ENCODE measurements at places on chromosomes 12 and 14.

DNA sequence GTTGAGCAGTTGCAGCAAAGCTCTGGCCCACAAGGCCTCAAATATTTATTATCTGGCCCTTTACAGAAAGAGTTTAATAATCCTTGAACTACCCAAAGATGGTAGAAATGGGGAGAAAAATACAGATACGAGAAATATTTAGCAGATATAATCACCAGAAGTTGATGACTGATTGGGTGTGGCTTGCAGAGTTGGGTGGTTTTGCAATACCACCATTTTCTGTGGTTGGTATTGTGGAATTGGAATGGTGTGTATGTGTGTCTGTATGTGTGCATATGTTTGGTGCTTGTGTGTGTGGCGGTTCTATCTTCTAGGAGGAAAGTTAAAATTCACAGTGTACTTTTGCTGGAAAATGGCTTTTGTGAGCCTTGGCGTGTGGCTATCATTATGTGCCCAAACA lies 85.4 kb upstream of the MANSC4 start:
- no peak for DNase-seq

DNA sequence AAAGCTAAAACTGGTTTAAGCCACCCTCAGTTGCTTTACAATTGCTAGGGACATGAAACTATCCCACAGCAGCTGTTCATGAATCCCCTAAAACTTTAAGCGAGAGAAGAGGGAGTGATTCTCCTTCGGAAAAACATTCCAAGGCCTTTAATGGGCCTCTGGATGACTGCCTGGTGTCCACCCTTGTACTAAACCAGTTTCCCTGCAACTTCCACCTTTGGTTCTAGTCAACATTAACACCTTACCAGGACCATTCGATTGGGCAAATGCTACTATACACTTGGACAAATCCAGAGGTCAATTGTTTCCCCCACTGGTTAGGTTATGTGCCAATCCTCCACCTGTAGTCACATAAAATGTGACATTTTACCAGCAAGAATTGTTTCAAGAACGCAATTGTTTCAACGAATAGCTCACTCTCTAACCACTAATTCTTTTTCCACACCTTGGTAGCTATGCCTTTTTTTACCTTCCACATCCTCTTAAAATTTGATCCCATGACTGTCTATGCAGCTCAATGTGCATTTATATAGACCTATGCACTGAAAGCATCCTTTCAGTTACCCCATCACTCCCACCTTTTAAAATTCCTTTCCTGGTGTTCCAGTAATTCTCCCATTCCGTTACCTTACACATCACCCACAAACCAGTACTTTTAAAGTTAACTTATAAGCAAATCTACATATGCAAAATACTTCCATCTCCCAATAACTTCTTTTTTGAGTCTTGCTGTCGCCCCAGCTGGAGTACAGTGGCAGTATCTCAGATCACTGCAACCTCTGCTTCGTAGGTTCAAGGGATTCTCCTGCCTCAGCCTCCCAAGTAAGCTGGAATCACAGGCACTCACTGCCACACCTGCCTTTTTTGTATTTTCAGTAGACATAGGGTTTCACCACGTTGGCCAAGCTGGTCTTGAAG lies 3.6 kb downstream of the UBC start:
- no peak for DNase-seq

DNA sequence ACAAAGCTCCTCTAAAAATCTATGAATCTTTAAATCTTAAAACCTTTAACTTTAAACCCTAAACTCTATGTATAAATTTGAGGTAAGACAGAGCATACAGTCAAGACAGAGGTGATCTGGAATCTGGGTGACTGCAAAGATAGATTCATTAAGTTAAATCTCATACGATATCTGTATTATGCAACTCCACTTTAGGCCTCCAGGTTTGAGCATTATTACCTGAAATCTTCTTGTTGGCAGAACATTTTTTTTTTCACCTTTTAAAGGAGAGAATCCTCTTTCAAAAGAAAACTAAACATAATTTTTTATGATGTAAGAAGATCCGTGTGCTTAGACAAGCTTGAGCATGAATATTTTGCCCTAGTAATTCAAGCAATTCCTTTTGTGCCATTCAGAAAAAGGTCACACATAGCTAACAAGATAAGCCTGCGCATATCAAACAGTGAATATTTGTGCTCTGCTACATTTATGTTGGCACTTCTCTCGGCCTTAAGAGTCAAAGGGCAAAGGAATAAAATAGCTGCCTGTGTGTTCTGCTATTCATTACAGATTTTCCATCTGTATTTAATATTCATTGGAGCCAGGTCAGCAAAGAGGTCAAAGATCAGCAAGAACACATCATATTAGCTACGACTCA lies 163.3 kb downstream of the TMTC3 start:
- DNase-seq: no peak

- DNase-seq: no peak
Observed at GRCh38 chr14:69464829-69465228, 19.7 kb upstream of the PLEKHD1 start.

GRCh38 chr12:80273144-80273543 lies 170.9 kb upstream of the PTPRQ start:
- no peak for DNase-seq

GRCh38 chr12:75378354-75378753 lies 12.5 kb upstream of the GLIPR1L2 start:
- DNase-seq: no peak

- no peak for DNase-seq
Observed at GRCh38 chr12:77751939-77752338, 78.8 kb upstream of the NAV3 start.

GRCh38 chr12:46723629-46724419 lies 102.0 kb downstream of the SLC38A4 start:
- DNase-seq: no peak

- peak; percentile 66 for DNase-seq
Observed at GRCh38 chr14:55107766-55108554, 21.1 kb upstream of the LGALS3 start.

GRCh38 chr14:90621201-90621600 lies 195.0 kb downstream of the TTC7B start:
- no peak for DNase-seq

GRCh38 chr12:108390495-108391203 lies 51.5 kb upstream of the CMKLR1 start:
- DNase-seq: no peak

DNA sequence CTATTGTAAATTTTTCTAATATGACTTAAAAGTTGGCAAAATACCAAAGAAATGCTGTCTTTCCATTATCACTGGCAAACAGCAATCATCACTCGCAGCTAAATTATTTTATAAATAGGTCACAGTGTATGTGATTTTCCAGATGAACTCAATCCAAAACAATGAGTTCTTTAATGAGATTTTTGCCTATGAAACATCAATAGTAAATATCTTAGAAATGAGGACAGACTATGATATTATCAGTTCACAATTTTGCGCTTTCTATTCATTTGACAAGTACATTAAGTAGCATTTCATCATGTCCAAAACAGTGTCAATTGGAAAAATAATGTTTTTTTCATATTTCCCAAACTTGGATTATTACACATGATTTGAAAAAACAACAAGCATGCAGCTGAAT lies 65.7 kb downstream of the PIK3C2G start:
- DNase-seq: no peak

DNA sequence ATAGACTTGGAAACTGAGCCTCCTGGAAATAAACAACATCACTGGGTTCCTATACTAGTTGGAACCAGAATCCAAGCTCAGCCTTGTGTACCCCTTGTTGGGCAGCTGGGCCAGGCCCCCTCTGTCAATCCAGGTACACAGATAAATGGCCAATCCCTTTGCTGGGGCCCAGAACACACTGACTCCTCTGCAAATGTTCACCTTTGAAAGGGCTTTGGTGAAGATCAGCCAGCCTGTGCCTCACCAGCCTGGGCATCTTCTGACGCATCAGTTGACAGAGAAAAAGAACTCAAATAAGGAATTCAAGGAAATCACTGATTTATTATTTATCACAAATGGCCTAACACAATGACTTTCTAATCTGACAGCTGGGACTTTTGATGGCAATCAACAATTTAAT lies 1090.2 kb downstream of the BCL11B start:
- no peak for DNase-seq

- peak; percentile 57 for DNase-seq
Observed at GRCh38 chr12:107402041-107403022, 283.3 kb upstream of the PWP1 start.

- no peak for DNase-seq
Observed at GRCh38 chr12:130249376-130249775, 87.1 kb downstream of the FZD10 start.

DNA sequence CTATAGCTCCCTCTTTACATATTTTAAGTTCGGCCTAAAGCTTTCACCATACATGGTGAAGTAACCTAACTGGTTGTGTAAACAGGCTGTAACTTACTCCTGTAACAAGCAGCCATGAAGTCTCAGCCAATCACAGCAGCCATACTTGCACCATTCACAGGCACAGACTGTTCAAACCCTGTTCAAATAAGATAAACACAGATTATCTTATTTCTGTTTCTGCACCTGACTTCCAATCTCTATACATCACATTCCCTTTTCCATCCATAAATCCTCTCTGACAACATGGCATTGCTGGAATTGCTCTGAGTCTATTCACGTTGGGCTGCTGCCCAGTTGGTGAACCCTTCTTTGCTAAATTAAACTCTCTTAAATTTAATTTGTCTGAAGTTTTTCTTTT lies 34.5 kb upstream of the ARID2 start:
- no peak for DNase-seq

GRCh38 chr12:82876075-82876474 lies 189.4 kb downstream of the TMTC2 start:
- no peak for DNase-seq

GRCh38 chr12:116474331-116474730 lies 84.8 kb upstream of the MAP1LC3B2 start:
- no peak for DNase-seq

- DNase-seq: no peak
Observed at GRCh38 chr14:28751467-28752058, 15.0 kb upstream of the FOXG1 start.

DNA sequence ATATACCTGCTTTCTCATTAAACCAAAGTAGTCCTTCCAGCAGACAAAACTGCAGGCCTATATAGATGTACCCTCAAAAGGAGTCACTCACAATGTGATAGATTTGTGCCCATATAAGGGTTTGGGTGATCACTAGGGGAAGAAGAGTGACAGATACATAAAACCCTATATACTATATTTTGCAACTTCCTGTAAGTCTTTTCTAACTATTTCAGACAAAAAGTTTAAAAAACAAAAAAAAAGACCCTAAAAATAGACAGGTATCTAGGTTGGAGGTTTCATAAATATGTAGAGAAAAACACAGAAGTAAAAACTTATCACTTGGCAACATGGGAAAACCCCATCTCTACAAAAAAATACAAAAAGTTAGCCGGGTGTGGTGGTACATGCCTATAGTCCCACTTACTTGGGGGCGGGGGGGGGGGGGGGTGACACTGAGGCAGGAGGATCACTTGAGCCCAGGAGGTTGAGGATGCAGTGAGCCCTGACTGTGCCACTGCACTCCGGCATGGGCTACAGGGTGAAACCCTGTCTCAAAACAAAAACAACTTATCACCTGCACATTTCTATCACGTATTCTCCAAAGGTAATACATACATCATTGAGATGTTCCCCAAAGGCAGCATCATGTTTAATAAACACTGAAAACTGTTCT lies 2.9 kb downstream of the VCPKMT start:
- DNase-seq: peak; percentile 36

DNA sequence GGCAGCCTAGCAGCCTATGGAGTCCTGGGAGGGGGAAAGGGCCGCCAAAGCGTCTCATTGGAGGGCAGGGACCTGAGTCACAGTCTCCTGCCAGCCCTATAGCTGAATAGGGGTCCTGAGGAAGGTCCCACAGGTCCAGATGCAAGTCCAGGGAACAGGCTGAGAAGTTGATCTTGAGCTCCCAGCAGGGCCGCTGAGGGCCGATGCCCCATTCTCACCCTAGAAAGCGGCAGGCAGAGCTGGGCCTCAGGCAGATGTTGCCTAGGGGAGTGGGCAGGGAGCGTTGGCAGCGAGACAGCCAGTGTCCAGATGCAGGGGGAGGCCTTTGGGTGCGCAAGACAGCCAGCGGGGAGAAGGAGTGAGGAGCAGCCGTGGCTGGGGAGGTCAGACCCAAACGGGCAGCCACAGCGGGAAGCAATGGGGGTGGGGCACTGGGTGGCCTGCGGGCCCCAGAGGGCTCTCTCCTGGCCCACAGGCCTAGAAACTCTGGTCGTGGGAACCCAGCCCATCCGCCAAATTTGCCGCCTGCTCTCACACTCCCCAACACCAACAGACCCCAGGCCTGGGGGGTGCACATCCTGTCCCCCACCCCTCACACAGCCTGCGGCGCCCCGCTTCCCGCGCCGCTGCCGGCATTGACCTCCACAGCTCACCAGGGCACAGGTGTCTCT lies 1.1 kb downstream of the HDAC7 start:
- DNase-seq: no peak

- no peak for DNase-seq
Observed at GRCh38 chr12:112808156-112808555, 16.6 kb downstream of the RPH3A start.

DNA sequence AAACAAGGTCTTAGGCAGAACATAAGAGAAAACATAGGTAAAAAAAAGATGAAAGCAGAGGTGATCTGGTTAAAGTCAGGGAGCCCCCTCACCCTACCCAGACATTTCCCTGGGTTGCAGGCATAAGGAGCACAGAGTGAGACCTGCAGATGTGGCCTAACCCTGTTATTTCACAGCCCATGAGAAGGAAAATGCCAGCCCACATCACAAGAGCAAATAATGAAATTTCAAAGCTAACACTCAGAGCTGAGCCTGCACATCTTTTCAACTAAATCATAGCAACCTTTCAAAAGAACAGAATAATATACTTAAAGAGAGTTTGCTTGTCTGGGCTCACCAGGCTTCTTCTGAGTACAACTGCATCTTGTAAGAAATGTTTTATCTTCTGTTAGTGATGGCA lies 295.4 kb downstream of the RPAP3 start:
- no peak for DNase-seq

- DNase-seq: no peak
Observed at GRCh38 chr12:79187032-79187431, 322.5 kb downstream of the SYT1 start.

GRCh38 chr14:102095231-102095870 lies 8.5 kb upstream of the HSP90AA1 start:
- no peak for DNase-seq

- DNase-seq: no peak
Observed at GRCh38 chr12:58186914-58187313, 245.5 kb downstream of the ATP23 start.

GRCh38 chr14:105517096-105517495 lies 9.3 kb upstream of the TMEM121 start:
- DNase-seq: no peak

GRCh38 chr12:108804271-108804953 lies 53.0 kb downstream of the SSH1 start:
- no peak for DNase-seq
